Astrocyte of the hippocampus (primary cell): ENCODE measurements at places on chromosomes 1 and 21.

DNA sequence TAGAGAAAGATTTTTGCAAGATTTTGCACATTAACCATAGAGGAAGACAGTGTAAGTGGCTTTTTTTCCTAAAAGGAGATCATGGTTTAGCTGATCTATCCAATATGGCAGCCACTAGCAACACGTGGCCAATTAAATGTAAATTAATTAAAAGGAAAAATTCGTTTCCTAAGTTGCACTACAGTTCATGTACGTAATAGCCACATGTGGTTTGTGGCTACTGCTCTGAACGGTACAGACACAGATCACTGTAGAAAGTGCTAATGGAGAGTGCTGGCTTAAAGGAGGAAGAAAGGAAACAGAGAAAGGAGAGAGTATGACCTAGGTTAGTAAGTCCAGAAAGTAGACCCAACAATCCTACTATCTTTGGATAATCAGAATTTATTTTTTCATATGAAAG lies 170.8 kb downstream of the SIPA1L2 start:
- DNase-seq, result no peak

DNA sequence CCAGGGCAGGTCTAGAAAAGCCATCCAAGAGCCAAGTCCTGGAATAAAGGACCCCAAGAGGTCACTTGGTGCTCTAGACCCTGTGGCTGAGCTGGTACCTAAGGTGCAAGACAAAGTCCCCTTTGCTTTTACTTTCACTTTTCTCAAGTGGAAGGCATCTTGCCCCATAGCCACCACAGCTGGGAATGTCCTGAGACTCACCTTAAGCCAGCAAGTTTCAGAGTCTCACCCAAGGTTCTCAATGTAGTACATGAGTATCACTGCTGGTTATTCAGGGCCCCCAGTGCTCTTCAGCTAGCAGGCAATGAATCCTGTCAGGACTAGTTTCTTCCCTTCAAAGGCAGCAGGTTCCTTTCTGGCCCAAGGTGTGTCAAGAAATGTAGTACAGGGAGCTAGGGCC lies 67.5 kb downstream of the UROD start:
- DNase-seq, result no peak

DNA sequence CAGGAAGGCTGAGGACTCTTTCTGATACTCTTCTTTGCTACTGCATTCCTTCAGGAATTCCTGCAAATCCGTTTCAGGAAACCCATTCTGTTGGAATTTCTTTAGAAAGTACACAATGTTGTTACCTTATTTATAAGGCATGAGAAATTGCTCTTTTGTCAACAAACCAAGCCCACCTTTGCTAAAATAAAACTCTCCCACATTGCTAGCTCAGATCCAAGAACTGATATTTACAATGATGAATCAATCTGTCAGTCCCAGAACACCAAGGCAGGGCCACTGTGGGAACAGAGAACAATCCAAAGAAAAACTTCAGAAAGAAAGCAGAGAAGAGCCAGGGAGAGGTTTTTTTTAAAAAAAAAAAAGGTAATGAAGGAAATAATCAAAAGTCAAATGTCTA lies 36.6 kb upstream of the LPAR3 start:
- no peak for DNase-seq

DNA sequence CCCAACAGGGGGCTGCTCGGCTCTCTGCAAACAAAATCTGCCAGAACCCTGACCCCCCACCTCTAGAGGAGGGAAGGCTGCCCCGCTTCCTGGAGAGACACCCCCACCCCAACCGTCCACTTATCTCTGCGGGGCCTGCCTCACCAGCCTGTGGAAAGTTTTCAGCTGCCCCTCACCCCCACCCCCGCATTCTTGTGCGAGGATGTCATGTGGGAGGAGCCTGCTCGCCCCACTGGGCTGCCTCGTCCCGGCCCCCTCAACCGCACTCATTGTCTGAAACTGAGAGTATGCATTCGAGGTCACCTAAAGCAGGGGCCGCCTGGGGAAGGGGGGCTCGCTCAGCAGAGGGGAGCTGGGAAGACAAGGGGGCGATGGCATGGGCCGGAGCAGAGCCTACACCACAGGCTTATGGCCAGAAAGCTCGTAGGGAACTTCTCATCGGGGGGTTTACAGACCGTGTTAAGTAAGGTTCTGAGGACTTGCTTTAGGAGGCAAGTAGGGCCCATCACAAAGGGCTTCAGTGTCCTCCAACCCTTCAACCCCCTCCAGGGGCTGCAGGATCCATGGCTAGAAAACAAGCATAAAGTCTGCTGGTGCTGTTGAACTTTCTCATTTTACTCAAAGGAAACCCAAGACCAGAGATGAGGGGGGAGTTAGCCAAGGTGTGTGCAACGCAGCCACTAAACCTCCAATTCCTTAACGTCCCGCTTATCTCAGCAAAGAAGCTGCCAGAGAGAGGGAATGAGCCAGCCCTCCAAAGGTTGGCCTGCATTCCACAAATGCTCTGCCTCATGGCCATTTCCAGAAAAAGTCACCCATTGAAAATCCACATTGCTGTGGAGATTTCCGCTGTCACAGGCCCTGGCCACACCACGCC lies 9.4 kb downstream of the EPHA2 start:
- DNase-seq, result peak; percentile 96

DNA sequence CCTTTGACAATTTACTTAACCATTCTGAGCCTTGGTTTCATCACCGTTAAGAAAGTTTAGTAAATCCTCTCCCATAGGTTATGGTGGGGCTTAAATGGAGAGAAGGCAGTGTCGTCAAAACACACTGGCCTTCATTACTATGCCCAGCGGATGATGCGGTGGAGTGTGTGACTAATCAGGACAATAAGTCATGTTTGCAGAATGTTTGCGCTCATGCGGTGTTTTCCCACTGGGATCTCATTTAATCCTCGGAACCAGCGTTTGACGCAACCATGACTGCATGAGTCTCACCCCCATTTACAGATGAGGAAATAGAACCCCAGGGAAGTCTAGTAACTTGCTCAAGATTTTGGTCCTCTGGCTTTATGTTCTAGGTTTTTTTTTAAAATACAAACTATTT lies 17.5 kb downstream of the SLC26A9 start:
- peak; percentile 85 for DNase-seq

- DNase-seq, result peak; percentile 91
These were observed 7.2 kb downstream of the ATP1B1 start for GRCh38 chr1:169113613-169114119.

DNA sequence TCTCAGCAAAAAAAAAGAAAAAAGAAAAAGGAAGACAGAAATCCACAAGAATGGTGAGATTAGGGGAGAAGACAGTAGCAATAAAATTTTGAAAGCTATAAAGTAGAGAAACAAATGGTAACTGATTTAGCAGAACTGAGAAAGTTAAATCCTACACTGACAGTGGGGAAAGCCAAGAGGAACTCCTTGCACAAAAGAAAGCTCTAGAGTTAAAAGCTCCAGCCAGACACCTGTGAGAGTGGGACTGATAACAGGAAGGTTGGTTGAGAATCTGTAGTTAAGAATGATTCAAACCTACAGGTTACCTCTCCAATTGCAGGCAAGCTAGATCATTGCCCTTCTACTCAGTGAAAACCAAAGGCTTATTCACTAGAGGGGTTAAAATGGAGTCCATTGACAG lies 23.6 kb downstream of the FBXO28 start:
- DNase-seq, result no peak

DNA sequence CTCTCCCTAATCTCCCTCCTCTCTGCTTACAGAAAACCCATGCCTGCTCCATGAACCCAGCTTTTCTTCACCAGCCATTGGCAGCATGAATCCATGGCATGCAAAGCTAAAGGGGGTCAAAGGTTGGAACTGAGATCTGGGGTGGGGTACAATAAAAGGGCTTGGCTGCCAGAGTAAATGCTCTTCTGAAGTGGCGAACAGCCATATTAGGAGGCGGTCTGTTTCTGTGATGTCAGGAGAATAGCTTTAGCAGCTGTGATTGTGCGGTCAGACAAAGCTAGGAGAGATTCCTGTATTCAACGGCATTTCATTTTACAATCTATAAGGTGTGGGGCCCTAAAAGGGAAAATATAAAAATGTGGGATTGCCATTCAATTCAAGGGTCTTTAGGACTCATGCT lies 71.7 kb upstream of the TMPRSS2 start:
- no peak for DNase-seq

DNA sequence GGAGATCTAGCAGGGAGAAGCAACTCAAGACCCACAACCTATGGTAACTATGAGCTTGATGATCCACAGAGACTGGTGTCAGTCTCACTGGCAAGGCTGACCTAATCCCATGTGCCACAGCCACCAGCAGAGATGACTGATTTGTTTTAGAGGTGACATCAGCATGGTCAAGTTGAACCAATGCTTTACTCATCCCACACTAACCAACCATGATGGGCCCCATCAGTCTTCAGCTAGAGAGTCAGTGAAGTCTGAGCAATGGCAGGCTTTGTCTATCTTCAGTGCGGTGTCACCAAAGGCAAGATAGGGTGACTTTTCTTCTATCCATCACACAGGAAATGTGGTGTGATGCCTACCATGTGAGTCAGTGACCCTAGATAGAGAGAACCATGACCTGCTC lies 1470.7 kb downstream of the NCAM2 start:
- no peak for DNase-seq

- DNase-seq, result no peak
These were observed 12.7 kb downstream of the BCAR3 start for GRCh38 chr1:93668951-93669350.

- no peak for DNase-seq
These were observed 17.8 kb downstream of the YBX1 start for GRCh38 chr1:42700006-42700405.

GRCh38 chr1:200945111-200945510 lies 50.4 kb downstream of the INAVA start:
- DNase-seq, result no peak

DNA sequence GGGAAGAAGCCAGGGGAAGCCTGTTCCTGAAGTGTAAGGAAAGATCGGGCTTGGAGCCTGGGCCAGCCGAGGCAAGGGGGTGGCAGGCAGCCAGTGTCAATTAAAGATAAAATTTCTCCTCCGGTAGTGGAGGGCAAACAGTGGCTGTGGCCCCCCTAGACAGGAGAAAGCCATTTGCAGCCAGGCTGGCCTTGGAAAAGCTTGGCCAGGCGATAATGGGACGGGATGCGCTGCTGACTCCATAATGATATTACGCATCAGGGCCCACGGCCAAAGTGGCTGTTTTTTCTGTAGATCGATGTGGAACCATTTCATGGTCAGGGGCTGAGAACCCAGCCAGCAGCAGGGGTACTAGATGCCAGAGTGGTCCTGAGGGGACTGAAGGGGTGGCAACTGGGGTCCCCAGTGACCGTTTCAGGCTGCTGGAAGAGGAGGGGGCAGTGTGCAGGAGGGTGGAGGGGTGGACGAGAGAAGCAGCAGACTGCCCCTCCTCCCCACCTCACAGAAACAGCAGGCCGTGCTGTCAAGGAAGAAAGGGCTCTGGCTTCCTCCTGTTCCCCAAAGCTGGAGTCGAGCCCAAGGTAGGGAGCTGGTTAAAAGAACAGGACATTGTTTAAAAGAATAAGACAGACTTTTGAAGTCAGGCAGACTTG lies 25.2 kb downstream of the KCNC4 start:
- no peak for DNase-seq

DNA sequence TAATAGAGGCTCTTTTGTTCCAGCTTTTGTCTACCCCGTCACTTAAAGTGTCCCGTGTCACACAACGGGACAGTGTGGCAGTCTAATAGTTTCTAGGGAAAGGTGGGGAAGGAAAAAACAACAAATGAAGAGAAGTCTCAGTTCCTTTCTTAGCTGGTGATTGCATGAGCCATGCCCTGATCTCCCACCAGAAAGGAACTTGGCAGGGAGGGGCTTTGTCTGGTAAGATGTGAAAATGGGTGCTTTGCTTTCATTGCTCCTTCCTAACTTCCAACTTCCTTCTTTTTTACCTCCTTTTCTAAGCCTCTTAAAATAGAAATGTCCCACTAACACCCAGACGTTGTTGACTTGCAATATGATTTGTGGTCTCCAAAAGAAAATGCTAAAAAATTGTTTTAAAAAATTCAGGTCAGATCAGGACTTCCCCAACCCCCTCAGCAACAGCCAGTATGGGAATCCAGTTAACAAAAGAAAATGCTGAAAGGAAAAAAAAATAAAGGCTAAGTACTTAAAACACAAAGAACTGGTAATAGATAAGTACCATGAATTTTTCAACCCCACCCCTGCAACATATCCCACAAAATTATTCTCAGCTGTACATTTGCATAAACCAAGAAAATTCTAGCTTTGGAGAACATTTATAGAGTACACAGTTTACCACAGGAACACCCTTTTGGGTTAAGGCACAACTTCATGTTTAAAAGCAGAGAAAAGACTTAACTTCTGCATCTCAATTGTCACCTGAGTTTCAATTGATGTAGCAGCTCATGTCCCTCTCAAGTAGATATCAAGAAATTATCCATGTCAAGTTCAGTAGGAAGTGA lies 106.2 kb downstream of the NIBAN1 start:
- DNase-seq, result no peak

DNA sequence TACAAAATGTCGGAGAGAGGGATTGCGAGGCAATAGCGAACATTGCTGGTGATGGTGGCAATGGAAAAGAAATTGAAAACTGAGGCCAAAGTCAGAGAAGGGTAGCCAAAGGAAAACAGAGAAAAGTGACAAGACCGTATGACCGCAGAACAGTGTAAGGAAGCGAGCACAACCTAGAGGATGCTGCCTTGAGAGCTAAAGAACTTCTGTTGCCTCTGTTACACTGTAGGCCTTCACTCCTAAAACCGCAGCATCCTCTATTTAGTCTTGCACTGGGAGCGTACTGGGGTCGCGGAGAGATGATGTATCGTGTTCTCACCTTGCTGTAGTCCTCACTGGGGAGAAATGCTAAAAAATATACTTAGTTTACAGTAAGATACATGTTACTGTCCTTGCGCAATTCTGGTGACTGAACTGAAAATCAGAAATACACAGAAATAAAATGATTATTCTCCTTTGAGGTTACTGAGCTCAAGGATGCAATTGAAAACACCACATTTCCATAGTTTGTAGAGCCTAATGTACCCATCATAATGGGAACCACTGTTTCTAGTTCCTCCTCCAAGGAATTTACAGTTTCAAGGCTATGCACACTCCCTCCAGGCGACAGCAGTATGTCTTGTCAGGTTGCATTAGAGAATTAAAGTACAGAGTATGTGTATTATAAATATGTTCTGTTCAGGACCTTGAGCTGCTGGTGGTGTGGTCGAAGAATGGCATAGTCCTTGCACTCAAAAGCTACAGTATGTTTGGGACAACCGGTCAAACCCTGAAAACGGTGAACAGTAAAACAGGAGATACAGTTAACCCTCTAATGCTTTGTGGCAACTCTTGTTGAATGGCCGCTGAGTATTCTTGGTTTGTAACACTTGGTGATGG lies 1.3 kb downstream of the NEK7 start:
- DNase-seq, result peak; percentile 56

- no peak for DNase-seq
These were observed 22.1 kb upstream of the NCF2 start for GRCh38 chr1:183612407-183612806.

- DNase-seq, result no peak
These were observed 2.8 kb upstream of the HPCAL4 start for GRCh38 chr1:39694026-39694425.

GRCh38 chr21:14533499-14534428 lies 12.4 kb downstream of the SAMSN1 start:
- DNase-seq, result peak; percentile 20
